ENCODE measurements at places on chromosomes 12 and 14.
A peak's percentile ranks its signal among the peaks of the same experiment; 100 is the strongest.

GRCh38 chr12:66237505-66238175, 48.6 kb downstream of the IRAK3 start:
- DNase-seq, result no peak

DNA sequence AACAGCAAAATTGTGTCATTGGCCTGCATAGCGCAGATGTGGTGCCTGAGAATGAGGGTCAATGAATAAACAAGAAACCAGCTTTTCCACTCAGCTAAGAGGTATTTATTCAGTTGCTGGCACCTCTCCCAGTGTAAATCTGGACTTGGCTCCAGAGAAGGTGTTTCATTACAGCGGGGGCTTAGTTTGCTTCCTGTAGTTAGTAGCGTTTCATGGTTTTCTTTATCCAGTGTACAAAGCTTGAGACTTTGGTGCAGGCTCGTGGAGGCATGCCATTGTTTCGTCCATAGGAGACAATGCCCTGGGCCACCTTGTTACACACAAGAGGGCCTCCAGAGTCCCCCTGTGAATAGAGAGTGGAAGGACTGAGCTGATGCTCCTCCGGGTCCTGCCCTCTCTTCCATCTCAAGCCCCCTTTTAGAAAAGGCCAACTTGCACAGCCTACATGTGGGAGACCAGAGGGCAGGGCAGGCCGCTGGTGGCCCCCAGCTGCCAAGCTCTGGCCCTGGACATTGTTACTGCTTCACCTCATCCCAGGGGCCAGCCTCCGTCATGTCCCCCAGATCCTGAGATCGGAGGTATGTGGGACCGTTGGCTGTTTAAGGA, 3.0 kb downstream of the GZMB start:
- DNase-seq, result no peak

DNA sequence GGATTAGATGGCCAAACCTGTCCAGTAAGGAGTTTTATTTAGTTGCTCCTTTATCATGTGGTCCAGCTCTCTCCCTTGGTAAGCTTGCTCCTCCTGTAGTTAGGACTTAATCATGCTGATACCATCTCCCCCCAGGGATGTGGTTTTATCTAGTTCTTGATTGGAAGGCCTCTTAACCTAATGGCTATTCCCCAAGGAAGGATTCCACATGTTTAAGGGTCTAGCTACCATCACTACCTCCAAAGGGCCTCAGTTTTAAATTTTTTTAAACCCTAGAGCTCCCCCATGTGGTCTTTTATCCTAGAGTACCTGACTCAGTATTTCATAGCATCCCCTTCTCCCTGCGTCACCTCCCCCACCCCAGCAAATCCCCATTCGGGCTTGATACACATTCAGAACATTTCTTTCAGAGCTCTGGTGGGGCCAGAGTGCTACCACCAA, 22.5 kb downstream of the MAP3K12 start:
- DNase-seq, result peak; percentile 40

DNA sequence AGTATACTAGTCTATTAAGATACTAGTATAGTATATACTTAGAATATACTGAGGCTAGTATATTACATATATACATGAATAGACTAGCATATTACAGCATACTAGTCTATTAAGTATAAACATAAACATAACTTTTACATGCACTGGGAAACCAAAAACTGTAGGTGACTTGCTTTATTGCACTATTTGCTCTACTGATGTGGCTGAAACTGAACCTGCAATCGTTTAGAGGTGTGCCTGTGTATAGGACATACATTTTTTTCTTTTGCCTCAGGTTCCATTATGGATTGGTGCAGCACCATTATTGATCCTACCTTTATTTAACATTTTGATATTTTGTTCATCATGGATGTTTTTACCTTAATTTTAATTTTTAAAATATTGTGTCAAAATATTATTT, 143.2 kb upstream of the RGS6 start:
- DNase-seq, result no peak
